ENCODE measurements at places on chromosomes 1 and 21.
A peak's percentile ranks its signal among the peaks of the same experiment; 100 is the strongest.

DNA sequence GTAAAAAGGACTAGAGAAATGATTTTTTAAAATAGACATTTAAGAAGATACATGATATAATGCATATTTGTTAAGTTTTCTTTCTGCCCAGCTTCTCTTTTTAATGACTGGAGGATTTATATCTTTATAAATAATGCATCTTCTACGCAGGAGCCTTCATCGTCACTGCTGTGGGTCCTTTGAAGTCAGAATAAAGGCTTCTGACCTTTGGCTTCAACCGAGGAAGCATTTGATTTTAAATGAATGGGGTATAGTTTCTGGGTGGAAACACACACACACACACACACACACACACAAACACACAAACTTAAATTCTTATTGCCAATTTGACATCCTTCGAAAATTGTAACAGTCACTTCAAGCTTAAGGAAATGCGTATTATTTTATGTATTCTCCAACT, 690.9 kb downstream of the BRINP3 start:
- no peak for DNase-seq

DNA sequence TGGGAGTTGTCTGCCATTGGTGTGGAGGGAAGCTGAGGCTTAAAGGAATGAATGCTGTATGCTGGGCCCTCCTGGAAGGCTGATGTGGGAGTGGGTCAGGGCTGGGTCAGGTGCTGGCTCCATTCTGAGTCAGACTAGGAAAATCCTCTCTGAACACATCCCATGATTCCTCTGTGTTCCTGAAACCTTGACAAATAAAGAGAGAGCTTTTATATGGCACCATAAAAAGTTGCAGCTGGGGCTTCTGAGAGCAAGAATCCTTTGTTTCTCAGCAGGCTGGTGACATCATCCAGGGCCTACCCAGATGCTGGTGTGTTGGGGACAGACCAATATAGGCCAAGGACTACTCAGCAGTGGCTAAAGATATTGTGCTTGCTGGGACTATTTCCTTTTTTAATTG, 27.8 kb upstream of the NFASC start:
- DNase-seq = no peak

DNA sequence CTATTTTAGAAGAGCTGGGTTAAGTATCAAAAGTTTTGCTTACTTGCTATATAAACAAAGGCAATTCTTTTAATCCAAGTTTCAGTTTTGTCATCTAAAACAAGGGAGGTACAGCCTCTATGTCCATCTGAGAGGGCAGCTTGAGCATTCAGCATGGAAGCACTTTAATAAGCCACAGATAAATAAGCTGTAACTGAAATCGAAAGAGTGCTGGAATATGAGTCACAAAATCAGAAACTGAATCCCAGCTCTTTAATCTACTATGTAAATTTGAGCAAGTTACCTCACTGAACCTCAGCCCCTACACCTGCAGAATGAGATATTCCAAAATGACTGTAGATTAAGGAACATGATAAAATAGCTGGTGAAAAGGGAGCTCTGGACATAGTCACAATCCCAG, 80.0 kb upstream of the HP1BP3 start:
- DNase-seq = no peak

- no peak for DNase-seq
Measured at GRCh38 chr1:12450756-12451559, 167.1 kb downstream of the DHRS3 start.

DNA sequence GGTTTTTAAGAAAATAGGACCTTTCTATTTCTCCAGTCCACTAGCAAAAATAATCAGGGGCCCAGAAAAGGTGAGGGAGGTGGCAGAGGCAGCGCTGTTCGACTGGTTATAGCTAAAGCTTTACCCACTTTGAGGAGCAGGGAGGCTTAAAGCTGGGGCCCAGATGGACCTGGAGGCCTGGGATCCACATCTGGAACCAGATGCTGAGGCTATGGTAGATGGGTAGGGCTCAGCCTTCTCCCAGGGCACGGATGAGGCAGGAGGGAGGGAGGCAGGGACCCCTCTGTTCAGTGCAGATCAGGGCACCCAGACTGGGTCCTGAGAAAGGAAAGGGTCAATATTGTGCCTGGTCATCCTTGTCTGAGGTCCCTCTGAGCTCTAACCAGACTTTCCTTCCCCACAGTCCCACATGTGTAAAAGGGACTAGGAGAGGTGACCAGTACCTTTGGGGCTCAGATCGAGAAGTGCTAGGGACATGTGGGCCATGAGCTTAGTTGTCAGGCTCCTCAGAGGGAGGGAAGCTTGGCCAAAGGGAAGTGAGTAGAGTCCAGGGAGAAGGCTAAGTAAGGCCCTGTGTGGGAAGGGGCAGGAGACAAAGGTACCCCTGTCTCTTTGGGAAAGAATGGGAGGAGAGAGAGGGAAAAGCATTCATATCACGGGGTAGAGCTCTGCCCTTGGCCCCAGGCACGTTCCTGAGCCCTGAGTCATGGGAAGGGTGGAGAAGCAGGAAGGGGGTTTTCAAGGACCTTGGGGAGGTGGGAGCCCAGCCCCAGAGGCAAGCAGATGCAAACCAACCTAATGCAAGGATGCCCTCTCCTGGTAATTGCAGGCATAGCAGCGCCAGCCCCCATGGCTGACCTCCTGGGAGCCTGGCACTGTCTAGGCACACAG, 15.4 kb downstream of the LMNA start:
- peak; percentile 93 for DNase-seq

GRCh38 chr1:55970526-55971110, 608.7 kb downstream of the PLPP3 start:
- DNase-seq = peak; percentile 60

GRCh38 chr1:150162862-150163706, 13.4 kb downstream of the PLEKHO1 start:
- peak; percentile 98 for DNase-seq

GRCh38 chr1:10149231-10149630, 61.1 kb upstream of the KIF1B start:
- DNase-seq = no peak

- no peak for DNase-seq
Measured at GRCh38 chr1:17258116-17258757, 9.3 kb downstream of the PADI3 start.

GRCh38 chr1:13735168-13735930, 35.4 kb downstream of the PRDM2 start:
- no peak for DNase-seq

DNA sequence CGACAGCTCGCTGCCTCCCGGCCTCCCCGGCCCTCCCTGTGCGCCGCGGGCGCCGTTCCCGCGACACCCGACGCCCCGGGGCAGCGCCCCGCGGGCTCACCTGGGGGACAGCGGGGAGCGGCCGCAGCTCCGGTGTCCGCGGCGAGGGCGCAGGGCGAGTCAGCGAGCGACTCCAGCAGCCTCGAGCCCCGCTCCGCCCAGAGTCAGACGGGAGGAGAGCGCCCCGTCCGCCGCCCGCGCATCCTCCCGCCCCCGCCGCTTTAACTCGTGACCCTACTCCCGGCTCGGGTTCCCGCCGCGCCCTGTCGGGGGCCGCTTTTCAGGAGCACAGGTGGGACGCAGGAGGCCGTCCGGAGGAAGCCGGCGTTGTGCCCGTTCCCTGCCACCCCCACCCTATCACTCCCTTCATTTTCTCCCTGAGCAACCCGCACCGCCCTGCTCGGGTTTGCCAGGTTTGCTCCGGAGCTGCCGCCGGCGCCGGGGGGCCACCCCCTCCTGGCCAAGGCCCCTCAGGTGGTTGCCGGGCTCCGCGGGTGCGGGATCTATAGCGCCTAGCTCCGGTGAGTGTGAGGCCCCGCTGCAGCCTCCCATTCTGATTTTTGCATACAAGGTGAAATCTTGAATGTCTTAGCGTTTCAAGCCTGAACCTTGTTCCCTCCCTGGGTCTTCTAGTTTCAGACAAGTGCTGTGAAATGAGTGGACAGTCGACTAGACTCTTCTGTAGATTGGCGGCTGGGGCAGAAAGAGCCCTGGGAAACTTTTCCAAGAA, at the start of gene MCOLN3:
TSS of gene MCOLN3 (minus strand) at position 205 of the 769 bp plus-strand sequence. CDS start 3,140 bp downstream, outside the sequence.
- DNase-seq = no peak

GRCh38 chr1:181635110-181635509, 151.8 kb downstream of the CACNA1E start:
- no peak for DNase-seq

GRCh38 chr1:98702976-98703375, 41.5 kb downstream of the SNX7 start:
- DNase-seq = no peak

GRCh38 chr1:160747717-160748116, 8.7 kb downstream of the SLAMF7 start:
- DNase-seq = no peak

- DNase-seq = peak; percentile 62
Measured at GRCh38 chr21:45228171-45228641, 59.5 kb downstream of the POFUT2 start.

DNA sequence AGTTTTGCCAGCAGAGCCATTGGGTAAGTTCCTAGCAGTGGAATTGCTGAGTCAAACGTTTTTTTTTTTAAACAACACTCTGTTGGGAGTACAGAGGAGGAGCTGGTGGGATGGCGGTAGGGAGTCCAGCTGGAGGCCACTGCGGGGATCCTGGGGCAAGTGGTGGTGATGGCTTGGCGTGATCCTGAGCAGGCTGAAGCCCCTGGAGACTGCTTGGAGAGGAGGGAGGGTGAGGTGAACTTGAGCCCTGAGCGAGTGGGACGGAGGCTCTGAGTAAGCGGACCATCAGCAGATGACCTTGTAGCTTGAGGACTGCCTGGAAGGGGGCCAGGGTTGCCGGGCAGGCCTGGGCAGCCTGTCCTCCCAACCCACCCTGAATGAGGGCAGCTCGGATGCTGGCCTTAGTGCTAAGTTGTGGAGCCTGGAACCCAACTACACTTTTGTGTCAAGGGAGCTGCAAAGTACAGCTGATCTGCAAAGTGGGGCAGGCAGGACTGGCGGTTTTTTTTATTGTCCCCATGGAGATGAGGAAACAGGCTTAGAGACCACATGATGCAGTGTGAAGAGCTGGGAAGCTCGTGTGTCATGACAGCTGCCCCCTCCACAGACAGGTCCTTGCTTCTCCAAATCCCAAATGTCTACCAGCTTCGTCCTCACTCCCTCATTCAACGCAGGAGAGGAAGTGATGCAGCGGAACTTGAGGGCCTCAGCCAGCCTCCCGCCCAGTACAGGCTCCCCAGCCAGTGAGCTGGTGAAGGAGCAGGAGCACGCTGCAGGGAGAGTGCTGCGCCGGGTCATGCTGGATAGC, 20.2 kb downstream of the MRPL37 start:
- DNase-seq = no peak
